ENCODE measurements at places on chromosomes 6 and 20. TPM values are rescaled to one million over a fixed set of nuclear protein-coding genes. Genes with fewer than 3 reads are reported as not detected.

Gene OVOL2
- total RNA-seq: 5.4 TPM

Gene SOX18
- total RNA-seq: not detected

Gene CD40
- 1.5 TPM for total RNA-seq

Gene ADGRF1
- total RNA-seq: 0.12 TPM

Gene ZNF831
- not detected for total RNA-seq

Gene SLC26A8
- total RNA-seq: not detected

Gene LMBRD1
- 39.1 TPM for total RNA-seq

Gene PLN
- total RNA-seq: 0.55 TPM

Gene BCAS4
- 8.5 TPM for total RNA-seq

Gene NNAT
- total RNA-seq: 87.4 TPM

Gene TINAG
- not detected for total RNA-seq

Gene IP6K3
- 0.14 TPM for total RNA-seq

GRCh38 chr6:25330796-25331685 is 51.9 kb downstream of the CARMIL1 start:
- no peak for DNase-seq

- no peak for DNase-seq
Observed at GRCh38 chr20:54355631-54356280, 119.6 kb upstream of the DOK5 start.

DNA sequence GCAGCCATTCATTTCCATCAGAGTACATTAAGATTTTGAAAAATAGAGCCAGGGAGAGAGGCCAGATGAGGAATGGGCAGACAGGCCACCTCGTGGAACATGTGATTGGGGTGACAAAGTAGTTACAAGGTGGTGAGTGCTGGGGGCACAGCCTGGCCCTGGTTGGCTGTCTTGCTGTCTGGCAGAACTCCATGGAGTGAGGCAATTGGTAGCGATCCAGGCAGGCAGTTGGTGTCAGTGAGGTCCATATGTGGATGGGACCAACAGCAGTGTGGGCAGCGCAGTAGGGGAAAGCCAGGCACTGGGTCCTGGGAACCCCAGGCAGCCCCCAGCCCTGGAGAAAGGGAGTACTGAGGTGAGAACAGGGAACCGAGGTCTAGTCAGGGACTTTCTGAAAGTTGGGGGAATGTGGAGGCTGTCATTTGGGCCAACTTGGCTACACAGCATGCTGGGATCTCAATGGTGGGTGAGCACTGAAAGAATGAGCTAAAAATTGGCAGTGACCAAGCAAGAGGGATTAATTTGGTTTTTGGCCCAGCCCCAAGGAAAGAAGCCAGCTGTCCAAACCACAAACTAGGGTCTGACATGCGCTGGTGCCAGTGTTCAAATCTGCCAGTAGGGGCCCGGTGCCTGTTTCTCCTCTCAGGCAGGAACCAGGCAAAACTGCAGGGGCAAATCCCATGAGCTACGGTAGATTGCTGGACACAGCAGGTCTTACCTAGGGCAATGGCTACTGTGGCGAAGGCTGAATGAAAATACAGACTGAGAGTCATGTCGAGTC is 61.4 kb upstream of the E2F3 start:
- no peak for DNase-seq

DNA sequence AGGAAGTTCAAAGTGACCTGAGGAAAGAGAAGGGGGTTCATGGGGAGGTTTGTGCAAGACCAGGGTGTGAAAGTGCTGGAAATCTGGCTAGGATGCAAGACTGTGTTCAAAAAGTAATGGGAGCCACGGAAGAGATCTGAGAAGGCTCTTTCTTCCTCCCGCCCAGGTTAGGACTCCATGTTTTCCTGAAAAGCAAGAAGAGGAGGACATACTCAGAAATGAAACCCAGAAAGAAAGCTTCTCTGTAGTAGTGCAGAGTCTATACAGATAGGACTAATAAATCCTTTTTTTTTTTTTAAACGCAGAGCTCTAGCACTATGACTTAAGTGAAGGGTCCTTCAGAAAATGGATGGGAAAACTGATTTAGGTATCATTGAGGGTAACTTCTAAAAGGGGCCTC is 3.2 kb upstream of the DDO start:
- no peak for DNase-seq

DNA sequence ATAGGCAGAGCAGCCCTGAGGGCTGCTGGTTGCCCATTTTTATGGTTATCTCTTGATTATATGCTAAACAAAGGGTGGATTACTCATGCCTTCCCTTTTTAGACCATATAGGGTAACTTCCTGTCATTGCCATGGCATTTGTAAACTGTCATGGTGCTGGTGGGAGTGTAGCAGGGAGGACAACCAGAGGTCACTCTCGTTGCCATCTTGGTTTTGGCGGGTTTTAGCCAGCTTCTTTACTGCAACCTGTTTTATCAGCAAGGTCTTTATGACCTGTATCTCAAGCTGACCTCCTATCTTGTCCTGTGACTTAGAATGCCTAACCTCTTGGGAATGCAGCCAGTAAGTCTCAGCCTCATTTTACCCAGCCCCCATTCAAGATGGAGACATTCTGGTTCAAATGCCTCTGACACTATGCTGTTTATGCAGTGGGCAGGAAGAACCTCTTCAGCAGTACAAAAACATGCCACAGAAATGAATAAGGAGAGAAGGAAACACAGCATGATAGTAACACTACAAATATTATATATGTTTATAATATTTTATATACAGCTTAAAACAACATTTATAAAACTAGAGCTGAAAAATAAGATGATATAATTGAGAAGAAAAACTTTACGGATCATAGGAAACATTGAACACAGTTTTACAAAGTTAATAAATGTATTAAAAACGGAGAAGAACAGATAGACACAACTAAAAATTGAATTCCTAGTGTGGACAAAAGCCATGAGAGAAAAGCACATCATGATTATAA is 58.9 kb upstream of the SAMD5 start:
- DNase-seq: no peak

GRCh38 chr6:48624631-48625030 is 513.6 kb upstream of the PTCHD4 start:
- no peak for DNase-seq

- DNase-seq: no peak
Observed at GRCh38 chr6:125208625-125209249, 55.2 kb downstream of the TPD52L1 start.

DNA sequence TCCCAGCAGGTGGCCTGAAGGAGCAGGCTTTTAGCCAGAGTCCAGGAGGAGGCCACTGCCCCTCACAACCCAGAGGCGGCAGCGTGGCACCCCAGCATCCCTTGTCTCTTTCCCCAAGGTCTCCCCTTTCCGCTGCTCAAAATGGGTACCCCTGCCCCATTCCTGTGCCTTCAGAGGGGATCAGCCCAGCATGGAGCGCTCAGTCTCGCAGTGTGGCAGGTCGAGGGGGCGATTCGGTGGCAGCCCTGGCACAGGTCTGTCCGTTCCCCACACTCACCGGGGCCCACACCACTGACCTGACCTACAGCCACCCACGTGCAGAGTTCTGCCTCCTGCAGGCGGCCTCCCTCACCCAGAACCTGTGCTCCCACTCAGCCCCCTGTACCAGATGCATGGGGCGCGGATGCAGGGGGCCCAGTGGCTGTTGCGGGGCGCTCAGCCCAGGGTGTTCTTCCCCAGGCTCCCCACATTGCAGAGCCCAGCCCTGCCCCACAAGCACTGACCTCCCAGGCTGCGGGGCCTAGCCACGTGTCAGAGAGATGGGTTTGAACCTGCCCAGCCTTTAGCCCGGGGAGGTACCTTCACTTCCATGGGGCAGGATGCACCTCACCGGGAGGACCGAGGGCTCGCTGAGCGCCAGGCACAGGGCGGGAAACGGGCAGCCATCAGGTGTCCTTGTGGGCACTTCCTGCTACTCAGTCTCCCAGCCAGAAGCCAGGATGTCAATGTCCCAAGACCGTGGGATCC is 41.8 kb downstream of the DSTN start:
- DNase-seq: no peak

DNA sequence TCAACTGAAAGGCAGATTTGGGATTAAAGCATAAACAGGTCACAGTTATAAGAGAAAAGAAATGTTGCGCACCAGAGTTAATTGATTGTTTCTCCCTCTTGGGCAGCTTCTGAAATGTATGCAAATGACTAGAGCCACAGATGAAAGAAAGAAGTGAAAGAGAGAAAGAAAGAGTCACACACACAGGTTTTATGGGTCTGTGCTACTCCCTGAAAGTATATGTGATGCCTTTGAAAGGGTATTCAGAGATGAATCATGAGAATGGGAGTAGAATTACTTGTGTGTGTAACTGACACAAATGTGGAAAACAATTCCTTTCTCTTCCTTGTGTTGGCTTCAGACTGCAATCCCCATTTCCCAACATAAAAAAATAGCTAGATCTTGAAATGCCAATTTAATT is 196.9 kb downstream of the FOXA2 start:
- no peak for DNase-seq

GRCh38 chr6:142927904-142928303 is 17.1 kb downstream of the HIVEP2 start:
- no peak for DNase-seq

- DNase-seq: peak; percentile 63
Observed at GRCh38 chr6:56843476-56844349, 111.2 kb upstream of the BEND6 start.

- no peak for DNase-seq
Observed at GRCh38 chr6:87806099-87806498, 104.1 kb upstream of the AKIRIN2 start.

- no peak for DNase-seq
Observed at GRCh38 chr6:72689107-72689954, 67.5 kb downstream of the KCNQ5 start.

GRCh38 chr6:141398949-141399348 is 733.8 kb upstream of the GJE1 start:
- no peak for DNase-seq

DNA sequence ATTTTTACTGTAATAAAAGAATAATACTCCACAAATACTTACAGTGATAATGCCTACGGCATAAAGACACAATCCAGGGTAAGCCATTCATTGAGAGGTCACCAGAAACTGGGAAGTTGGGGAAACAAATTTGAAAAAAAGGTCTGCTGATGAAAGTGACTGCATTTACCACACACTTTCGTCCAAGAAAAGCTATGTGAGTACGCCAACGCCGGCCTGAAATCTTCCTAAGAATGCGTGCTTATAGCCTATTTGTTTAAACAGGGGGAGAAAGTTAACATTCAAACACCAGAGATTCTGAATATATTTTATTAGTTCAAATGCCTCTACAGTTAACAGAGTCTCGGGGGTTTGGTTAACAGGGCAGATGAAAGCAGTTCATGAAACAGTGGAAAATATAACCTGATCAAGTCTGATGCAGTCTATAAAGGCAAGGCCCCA is 657 bp upstream of the LTV1 start:
- DNase-seq: no peak

- DNase-seq: no peak
Observed at GRCh38 chr6:166629628-166630027, 2.6 kb upstream of the RPS6KA2 start.
